ENCODE measurements at places on chromosomes 16 and 17.

- no peak for DNase-seq
Observed at GRCh38 chr16:62102588-62102987, 66.3 kb upstream of the CDH8 start.

DNA sequence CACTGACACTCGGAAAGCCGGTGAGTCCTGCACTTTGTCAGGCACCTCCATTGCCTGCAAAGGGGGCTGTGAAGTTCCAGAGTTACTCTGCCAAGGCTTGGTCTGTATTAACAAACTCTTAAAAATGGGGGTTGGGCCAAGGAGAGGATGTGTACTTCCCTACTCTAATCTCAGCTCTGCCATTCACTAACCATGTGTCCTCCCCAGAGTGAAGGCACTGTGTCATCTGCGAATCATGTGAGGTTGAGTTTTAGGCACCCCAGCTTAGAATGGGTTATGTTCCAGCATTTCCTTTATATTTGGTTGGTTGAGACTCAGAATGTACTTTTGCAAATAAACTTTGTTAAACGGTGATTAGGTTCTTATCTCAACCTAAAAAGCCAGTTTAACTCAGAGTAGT lies 24.9 kb downstream of the ERCC4 start:
- no peak for DNase-seq

GRCh38 chr16:75578212-75578611 lies 12.0 kb downstream of the GABARAPL2 start:
- no peak for DNase-seq

DNA sequence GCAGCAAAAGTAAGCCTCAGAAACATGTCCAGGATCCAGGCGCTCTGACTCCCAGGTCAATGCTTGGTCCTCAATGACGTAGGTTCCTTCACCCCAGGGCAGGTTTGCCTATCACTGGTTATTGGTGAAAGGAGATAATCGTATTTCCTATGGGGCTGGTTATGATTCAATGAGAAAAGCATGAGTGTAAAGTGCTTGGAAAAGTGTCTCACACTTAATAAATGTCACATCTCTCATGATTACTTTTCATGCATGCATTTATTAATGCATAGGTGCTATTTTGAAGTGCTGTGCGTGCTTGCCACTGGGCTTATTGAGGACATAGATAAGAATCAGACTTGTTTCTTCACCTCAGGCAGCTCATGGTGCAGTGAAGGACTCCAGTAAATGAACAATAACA lies 10.4 kb upstream of the CDH13 start:
- no peak for DNase-seq

- DNase-seq = no peak
Observed at GRCh38 chr16:12951392-12951791, 50.0 kb downstream of the SHISA9 start.

GRCh38 chr17:61000911-61001310 lies 323.3 kb downstream of the BCAS3 start:
- DNase-seq = peak; percentile 16

DNA sequence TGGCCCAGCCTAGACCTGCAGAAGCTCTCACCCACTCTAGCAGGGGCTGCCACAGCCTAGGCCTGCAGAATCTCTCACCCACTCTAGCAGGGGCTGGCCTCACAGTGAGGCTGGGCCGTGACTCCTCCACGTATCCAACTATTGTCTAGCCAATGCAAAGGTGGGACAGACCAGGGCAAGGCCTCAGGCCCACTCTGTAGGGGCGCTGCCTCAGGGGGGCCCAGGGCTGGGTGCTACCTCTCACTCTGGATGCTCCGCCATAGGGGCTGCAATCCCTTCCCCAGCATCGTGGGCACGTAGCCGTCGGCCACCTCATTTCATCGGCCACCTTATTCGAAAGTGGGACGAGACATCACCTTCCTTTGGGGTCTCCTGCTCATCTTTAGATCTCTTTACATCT lies 51.7 kb downstream of the RPH3AL start:
- no peak for DNase-seq

- DNase-seq = peak; percentile 79
Observed at GRCh38 chr17:80833952-80834892, 157.4 kb upstream of the CHMP6 start.

DNA sequence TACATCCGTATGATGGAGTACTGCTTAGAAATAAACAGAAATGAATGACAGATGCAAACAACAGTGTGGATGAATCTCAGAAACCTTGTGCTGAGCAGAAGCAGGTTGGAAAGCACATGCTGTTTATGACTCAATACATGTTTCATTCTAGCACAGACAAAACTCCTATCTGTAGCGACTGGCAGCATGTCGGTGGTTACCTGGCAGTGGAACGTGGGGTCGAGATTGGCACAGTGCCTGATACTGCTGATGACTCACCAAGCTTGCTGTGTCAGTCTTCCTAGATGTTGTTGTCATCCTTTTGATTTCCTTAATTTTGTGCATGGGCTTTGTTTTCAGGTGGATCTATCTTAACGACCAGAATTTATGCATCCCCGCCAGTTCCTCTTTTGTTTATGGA lies 62.1 kb downstream of the GAN start:
- no peak for DNase-seq

DNA sequence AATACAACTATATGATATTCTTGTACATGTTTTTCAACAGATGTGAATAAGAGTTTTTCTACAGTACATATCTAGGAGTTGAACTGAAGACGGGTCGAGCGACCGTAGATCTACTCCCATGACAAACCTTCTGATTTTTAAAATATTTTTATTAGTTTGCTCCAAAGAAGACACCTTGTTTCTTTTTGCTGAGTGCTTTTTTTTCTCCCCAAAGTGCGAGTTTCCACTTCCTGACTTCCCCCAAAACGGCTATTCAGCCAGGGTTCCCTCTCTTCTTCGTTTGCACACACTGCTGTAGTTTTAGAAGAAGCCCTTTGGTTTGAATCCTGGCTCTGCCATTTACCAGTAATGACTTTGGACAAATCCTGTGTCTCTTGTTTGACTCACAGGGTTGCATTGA lies 241.7 kb upstream of the MAF start:
- DNase-seq = no peak

DNA sequence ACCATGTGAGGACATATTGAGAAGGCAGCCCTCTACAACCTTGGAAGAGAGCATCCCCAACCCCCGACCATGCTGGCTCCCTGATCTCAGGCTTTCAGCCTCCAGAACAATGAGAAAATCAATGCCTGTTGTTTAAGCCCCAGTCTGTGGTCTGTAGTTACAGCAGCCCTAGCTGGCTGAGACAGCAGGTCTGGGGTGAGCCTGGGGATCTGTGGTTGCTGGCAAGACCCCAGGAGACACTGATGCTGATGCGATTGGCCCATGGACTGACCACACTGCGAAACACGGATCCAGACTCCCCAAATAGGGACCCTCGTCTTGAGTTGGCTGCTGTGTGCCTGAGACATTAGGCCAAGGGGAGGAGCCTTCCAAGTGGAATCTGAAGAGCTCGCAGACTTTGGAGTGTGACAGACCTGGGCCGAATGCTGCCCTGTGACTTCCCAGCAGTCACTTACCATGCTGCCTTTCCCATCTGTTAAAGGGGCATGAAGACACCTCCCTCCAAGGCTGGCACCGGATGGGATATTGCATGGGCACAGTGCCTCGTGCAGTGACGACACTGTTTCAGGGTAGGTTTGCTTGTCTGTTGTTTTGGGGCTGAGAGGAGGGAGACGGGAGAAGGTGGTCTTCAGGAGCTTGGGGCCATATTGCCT lies 147.8 kb upstream of the RPL38 start:
- DNase-seq = no peak

DNA sequence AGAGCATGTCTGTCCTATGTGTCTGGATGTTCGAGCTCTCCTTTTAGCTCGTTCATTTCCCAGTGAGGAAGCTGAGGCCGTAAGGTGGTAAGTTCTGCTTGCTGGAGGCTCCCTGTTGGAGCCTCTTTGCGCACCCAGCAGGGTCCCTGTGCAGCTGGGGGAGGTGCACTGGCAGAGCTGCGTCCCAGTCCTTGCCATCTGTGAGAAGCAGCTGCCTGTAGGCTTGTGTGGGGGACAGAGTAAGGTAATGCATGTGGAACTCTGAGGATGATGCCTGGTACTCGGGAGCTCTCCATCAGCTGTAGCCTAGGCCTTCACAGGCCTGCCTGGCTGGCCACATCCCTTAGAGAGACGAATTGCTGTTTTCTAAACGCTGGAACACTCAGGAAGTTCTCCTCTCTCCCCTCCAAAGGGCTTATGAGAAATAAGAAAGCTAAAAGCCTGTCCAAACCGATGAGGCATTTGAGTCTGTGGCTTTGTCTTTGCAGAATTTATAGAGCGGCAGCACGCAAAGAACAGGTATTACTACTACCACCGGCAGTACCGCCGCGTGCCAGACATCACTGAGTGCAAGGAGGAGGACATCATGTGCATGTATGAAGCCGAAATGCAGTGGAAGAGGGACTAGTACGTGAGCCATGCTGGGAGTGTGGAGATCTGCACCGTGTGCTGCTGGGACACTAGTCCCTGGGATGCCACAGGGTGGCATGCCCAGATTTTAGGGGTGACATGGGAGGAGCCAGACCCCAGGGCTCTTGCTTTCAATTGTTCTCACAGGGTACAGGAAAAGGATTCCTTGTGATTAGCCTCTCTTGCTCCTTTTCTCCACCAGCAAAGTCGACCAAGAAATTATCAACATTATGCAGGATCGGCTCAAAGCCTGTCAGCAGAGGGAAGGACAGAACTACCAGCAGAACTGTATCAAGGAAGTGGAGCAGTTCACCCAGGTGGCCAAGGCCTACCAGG lies 1.6 kb downstream of the NDUFB10 start:
- no peak for DNase-seq

DNA sequence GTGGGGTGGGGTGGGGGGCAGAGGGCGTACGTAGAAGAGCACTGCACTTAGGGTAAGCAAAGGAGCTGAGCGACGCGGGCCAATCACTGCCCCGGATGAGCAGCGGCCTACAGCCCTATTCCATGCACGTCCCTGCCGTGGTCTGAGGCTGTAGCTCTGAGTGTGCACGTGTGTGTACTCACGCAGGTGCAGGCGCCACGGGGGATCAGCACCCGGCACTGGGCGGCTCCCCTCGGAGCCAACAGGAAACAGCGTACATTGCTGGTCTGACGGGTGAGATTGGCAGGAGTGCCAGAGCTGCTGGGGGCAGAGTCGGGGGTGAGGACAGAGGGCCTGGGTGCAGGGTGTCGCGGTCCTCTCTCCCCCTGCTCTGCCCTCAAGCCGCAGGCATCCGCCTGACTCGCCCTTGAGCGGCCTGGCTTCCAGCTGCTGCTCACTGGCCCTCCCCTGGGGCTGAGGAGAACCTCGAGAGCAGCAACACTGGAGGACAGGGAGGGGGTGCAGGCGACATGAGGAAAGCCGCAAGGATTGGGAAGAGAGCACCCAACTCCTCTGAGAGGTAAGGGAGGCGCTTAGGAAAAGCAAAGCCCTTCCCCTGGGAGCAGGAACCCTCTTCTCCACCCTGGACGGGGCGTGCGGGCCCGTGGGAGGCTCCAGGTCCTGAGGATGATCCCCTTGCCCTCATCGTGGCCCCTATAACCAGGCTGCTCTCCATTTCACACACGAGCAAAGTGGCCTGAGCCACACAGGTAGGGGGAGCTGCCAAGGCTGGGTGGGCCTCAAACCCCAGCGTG lies 57.8 kb downstream of the ENGASE start:
- DNase-seq = no peak

DNA sequence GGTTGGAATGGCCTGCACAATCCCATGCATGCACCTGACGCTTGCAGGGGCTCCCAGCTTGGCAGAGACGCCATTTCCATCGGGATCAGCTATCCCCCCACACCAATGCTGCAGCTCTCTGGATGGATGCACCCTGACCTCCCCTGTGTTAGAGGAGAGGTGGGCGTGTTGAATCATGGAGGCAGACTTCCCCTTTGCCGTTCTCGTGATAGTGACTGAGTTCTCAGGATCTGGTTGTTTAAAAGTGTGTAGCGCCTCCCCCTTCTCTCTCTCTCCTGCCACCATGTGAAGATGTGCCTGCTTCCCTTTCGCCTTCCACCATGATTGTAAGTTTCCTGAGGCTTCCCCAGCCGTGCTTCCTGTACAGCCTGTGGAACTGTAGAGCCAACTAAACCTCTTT lies 17.8 kb upstream of the KCNH6 start:
- DNase-seq = no peak

DNA sequence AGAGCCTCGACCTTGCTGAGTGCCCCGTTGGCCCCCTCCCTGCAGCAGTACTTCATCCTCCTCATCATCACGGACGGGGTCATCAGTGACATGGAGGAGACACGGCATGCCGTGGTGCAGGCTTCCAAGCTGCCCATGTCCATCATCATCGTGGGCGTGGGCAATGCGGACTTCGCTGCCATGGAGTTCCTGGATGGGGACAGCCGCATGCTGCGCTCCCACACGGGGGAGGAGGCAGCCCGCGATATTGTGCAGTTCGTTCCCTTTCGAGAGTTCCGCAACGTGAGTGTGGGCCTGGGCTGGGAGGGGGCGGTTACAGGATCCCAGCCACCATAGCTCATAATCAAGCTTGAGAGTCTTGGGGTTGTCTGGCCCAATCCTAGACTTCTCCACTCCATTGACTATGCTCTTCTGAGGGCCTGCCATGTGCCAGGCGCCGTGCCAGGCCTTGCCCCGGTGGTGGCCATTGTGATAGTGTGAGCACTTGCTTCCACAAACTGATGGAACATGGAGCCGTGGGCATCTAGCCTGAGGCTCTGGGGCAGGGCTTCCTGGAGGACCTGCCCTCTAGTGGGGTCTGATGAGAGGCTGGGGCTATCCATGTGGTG lies 39.7 kb downstream of the PSME3IP1 start:
- DNase-seq = no peak

DNA sequence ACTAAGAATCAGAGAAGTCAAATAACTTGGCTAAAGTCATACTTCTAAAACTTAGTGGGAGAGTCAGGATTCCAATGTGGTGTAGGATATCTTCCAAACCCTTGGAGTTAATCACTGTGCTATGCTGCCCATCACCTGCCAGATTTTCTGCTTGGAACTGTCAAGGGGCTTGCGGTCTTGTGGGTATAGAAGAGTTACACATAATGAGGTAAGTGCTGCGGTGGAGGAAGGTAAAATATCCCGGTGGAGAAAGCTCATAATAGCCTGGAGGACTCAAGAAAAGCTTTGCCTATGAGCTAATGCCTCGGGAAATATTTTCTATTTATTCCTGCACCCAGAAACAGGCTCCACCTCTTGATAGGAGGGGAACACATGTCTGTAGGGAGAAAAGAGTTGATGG lies 195.6 kb downstream of the UTP18 start:
- peak; percentile 16 for DNase-seq

DNA sequence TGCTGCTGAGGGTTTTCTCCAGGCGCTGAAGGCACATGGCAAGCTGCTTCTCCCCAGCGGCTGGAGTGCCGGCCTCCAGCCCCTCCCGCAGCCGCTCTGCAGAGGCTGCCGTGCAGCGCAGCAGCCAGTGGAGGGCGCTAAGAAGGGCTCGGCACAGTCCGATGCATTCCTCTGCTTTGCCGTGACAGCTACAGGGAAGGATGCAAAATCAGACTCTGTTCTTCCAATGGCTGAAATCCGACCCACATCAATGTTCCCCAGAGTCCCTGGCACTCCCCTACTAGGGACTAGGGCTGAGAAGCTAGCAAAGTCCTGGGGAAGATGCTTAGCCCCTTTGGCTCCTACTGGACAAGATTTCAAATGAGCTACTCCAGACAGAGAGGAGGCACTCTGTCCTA lies 19.0 kb downstream of the MED24 start:
- DNase-seq = no peak
